Caco-2 (cell line): ENCODE measurements at places on chromosomes 7 and 10. TPM values are rescaled to one million over a fixed set of nuclear protein-coding genes. Genes with fewer than 3 reads are reported as not detected.

GRCh38 chr7:135334830-135335543 is 101.3 kb downstream of the STRA8 start:
- H3K27ac ChIP-seq = no peak overlapping the region
- peaks cover 5% of the 10 kb centered on the region; the same call in 1 of the 2 replicates for H3K4me1 ChIP-seq
- no peak for DNase-seq
- no peak overlapping the region for H3K4me3 ChIP-seq
- no peaks in the 10 kb centered on the region for H3K36me3 ChIP-seq

GRCh38 chr10:124641282-124642087 is 102.7 kb downstream of the FAM53B start:
- H3K4me1 ChIP-seq = no peaks in the 10 kb centered on the region
- no peaks in the 10 kb centered on the region; the same call in 1 of the 2 replicates for H3K36me3 ChIP-seq
- H3K27me3 ChIP-seq = no peaks in the 10 kb centered on the region
- H3K4me3 ChIP-seq = no peak overlapping the region

DNA sequence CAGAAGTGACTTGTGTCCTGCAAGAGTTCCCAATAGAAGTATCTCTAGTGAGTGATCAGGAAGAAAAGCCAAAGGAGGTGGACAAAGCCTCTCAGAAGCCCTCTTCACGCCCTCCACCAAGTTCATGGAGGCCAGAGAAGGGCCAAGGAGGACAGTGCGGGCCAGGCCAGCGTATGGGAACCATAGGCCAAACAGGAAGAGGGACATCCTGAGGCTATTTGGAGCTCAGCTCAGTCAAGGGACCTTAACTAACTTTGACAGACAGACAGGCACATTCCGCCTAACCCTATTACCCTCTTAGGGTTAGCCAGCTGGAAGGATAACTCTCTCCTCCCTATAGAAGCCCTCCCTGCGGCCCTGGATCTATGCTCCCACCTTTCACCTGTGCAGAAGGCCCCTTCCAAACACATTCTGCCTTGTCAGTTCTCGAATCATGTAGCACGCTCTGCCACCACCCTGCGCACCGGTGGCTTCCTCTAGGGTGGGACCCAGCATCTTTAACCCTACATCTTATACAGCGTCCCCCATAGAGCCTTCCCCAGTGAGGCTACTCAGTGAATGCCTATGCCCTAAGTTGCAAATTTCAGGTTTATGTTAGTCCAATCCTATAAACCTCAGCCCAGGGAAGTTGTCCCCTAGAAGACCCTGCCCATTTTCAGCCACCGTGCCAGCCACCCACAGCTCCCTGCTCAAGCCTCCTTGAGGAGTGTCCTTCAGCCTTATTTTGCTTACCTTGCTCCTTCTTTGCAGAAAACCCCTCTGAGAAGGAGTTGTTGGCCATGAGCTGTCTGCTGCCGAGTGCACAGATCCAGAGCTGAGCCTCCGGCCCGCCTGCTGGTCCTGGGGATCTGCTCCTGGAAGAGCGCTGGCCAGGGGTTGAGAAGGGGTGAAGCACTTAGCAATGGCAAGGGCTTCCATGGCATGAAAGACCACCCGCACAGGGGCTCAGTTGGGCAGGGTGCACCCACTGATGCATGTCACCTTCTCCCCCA is 36.9 kb downstream of the FRMPD2 start:
- H3K36me3 ChIP-seq = no peaks in the 10 kb centered on the region
- H3K27me3 ChIP-seq = no peaks in the 10 kb centered on the region
- no peak overlapping the region for H3K4me3 ChIP-seq
- no peak overlapping the region for H3K27ac ChIP-seq
- no peak for DNase-seq
- no peaks in the 10 kb centered on the region for H3K4me1 ChIP-seq

GRCh38 chr7:152383341-152384234 is 52.2 kb downstream of the KMT2C start:
- no peaks in the 10 kb centered on the region for H3K36me3 ChIP-seq
- H3K27me3 ChIP-seq = no peaks in the 10 kb centered on the region
- DNase-seq = no peak
- peaks cover 18% of the 10 kb centered on the region for H3K4me1 ChIP-seq
- H3K4me3 ChIP-seq = no peak overlapping the region

- H3K4me3 ChIP-seq = no peak overlapping the region
- no peaks in the 10 kb centered on the region for H3K4me1 ChIP-seq
- no peaks in the 10 kb centered on the region for H3K27me3 ChIP-seq
- H3K36me3 ChIP-seq = no peaks in the 10 kb centered on the region
Observed at GRCh38 chr7:157493017-157493416, 156.2 kb downstream of the DNAJB6 start.

GRCh38 chr7:25014756-25015155 is 34.8 kb upstream of the OSBPL3 start:
- no peak for DNase-seq
- no peak overlapping the region for H3K4me3 ChIP-seq
- no peaks in the 10 kb centered on the region for H3K4me1 ChIP-seq
- no peaks in the 10 kb centered on the region for H3K36me3 ChIP-seq
- no peak overlapping the region for H3K27ac ChIP-seq

- H3K4me1 ChIP-seq = no peaks in the 10 kb centered on the region
- H3K27me3 ChIP-seq = no peaks in the 10 kb centered on the region
- no peak overlapping the region for H3K4me3 ChIP-seq
- H3K27ac ChIP-seq = no peak overlapping the region
- H3K36me3 ChIP-seq = no peaks in the 10 kb centered on the region
- DNase-seq = no peak
Observed at GRCh38 chr10:80137031-80137862, 4.7 kb downstream of the PLAC9 start.

GRCh38 chr10:110426294-110427181 is 71.2 kb upstream of the DUSP5 start:
- peak; percentile 63 for DNase-seq
- no peak overlapping the region for H3K4me3 ChIP-seq
- H3K4me1 ChIP-seq = peaks cover 14% of the 10 kb centered on the region
- H3K36me3 ChIP-seq = no peaks in the 10 kb centered on the region

DNA sequence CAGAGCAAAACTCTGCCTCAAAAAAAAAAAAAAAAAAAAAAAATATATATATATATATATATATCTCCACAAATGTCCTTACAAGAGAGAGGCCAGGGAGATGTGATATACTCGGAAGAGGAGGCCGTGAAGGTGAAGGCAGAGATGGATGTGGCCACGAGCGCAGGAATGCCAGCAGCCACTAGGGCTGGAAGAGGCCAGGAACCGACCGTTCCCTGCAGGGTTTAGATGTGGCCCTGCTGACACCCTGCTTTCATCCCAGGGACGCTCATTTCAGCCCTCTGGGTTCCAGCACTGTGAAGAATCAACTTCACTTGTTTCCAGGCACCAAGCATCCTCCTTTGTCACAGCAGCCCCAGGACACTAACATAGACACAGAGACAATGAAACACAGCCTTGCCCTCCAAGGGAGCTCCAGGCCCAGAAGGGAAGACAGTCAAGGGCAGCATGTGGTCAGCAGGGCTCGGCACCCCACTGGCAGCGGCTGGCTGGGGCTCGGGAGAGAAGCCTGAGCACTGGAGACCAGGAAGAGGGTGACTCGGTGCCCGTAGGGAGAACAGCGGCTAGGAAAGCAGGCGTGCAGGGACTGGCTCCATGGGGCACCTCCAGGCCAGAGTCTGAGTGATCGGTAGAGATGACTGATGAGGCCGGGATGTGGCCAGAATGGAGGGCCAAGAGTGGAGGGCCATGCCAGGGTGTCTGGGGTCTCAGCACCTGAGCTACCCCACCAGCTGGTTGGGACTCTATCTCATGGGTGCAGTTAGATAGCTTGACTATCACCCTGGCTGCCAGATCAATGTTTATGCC is 7.6 kb downstream of the WDR86 start:
- no peaks in the 10 kb centered on the region for H3K4me1 ChIP-seq
- H3K27ac ChIP-seq = no peak overlapping the region
- H3K36me3 ChIP-seq = no peaks in the 10 kb centered on the region
- H3K27me3 ChIP-seq = no peaks in the 10 kb centered on the region
- H3K4me3 ChIP-seq = no peak overlapping the region

- no peak overlapping the region for H3K4me3 ChIP-seq
- no peak overlapping the region for H3K27ac ChIP-seq
- no peak for DNase-seq
- H3K4me1 ChIP-seq = no peaks in the 10 kb centered on the region
- H3K27me3 ChIP-seq = no peaks in the 10 kb centered on the region
- H3K36me3 ChIP-seq = no peaks in the 10 kb centered on the region
Observed at GRCh38 chr10:2236876-2237275, 499.6 kb upstream of the ADARB2 start.

- H3K27ac ChIP-seq = no peak overlapping the region
- H3K36me3 ChIP-seq = no peaks in the 10 kb centered on the region
- H3K4me1 ChIP-seq = no peaks in the 10 kb centered on the region
- no peak for DNase-seq
Observed at GRCh38 chr7:12138421-12138820, 72.7 kb upstream of the TMEM106B start.

- H3K4me1 ChIP-seq = no peaks in the 10 kb centered on the region
- no peak overlapping the region for H3K27ac ChIP-seq
- no peak overlapping the region for H3K4me3 ChIP-seq
- DNase-seq = no peak
- no peaks in the 10 kb centered on the region for H3K36me3 ChIP-seq
Observed at GRCh38 chr7:158274996-158275395, 312.6 kb downstream of the PTPRN2 start.

DNA sequence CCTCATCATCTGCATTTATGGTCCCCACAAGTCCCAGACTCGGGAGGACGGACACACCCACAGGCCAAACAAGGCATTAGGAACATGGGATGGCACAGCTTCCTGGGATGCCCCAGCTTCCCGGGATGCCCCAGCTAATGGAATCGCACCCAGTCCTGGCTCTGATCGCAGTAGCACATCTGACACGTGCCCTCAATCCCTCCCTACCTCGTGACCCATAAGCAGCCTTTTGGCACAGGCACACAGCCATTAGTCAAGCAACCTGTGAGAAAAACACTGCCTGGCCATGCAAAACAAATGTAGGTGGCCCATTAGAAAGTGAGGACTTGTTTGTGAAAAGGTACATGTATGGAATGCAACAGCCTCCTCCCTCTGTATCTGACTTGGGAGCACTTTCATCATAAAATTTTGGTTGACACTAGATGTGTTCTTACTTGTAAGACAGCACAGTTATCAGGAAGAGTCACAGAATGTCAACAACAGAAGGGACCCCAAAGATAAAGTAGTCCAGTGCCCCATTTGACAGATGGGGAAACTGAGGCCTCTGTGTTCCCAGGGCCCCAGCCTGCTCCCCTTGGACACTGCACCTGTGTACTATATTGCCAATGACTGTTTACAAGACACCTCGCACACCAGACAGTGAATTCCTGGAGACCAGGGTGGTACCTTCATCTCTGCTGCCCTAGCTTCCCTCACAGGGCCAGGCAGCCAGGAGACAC is 34.4 kb downstream of the DLG5 start:
- H3K36me3 ChIP-seq = no peaks in the 10 kb centered on the region
- no peaks in the 10 kb centered on the region for H3K27me3 ChIP-seq
- H3K27ac ChIP-seq = peak overlapping the region; percentile 40
- no peak for DNase-seq
- H3K4me3 ChIP-seq = no peak overlapping the region

DNA sequence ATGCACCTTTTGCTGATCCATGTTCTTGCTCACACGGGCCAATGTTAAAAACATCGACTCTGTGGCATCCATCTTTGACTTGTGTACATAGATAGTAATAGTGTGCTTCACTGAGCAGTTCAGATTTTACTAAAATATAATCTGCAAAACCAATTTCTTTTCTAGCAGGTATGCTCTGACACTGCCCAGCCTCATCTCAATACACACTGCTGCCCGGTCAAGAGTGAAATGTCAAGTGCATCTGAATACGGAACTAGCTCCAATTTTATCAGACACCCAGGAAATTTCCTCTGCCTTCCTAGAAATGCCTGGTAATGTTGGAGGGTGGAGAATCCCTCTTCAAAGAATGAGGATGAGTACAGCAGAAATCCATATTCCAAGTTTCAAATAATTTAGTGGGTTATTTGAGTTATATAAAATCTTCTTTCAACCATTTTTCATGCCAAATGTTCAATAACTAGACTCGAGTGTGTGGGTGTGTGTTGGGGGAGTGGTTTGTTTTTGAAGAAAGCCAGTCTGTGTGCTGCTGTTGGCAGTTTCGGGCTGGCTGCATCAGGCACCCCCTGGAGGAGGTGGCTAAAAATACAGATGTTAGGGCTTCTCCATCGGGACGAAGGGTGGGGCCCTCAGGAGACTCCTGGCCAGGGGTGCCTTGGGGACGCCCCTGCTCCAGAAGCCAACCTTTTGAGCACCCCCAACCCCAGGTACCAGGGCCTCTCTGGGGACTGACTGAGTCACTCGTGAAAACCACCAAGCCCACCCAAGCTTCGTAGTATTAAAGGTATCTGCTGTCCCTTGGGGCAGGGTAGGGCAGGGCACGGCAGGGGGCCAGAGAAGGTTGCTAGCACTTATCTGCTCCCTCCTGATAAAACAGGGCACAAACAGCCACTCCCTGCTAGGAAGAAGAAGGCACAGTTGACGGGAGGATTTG is 15.4 kb downstream of the CTBP2 start:
- no peak overlapping the region for H3K27ac ChIP-seq
- peak; percentile 58 for DNase-seq
- peaks cover 9% of the 10 kb centered on the region; the same call in 1 of the 2 replicates for H3K4me1 ChIP-seq
- H3K27me3 ChIP-seq = no peaks in the 10 kb centered on the region
- no peak overlapping the region for H3K4me3 ChIP-seq

GRCh38 chr10:34664706-34665105 is 150.4 kb downstream of the PARD3 start:
- no peak overlapping the region for H3K27ac ChIP-seq
- peaks cover 15% of the 10 kb centered on the region for H3K4me1 ChIP-seq
- no peak overlapping the region for H3K4me3 ChIP-seq
- no peaks in the 10 kb centered on the region for H3K36me3 ChIP-seq

DNA sequence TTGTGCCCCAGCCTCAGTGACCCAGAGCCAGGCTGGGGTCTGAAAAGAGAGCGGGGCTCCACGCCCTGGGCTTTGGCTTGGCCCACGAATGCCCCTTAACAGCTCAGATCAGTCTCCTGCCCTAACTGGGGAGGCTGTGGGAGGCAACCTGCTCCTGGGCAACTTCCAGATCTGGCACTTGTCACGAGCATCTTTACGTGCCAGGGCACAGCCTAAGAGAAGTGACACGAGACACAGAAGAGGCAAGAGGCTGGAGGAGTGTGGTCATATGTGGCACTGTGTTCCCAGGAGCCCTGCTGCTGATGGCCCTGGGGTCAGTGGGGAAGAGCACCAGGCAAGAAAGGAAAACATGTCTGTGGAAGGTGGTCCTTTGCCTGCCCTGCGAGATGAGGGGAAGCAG is 97.8 kb upstream of the BTBD16 start:
- H3K27me3 ChIP-seq = no peaks in the 10 kb centered on the region
- H3K27ac ChIP-seq = no peak overlapping the region
- no peak overlapping the region for H3K4me3 ChIP-seq

DNA sequence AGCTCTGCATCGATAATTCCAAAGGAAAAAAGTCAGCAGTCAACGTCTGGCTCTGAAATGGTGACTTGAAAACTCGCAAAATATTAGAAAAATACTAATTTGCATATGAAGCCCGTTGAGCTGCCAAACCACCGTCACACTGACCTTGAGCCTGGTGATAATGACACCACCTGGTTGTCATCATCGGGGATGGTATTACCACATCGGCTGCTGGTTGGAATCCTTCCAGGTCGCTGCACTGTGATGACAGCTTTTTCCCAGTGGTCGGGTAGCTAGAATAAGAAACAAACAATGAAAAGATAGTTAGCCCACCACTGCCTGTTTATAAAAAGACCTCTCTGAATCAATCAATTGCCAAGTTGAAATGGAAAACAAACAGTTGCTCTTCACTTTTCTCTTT is 41.6 kb downstream of the LAMB1 start:
- H3K36me3 ChIP-seq = peaks cover 9% of the 10 kb centered on the region
- no peaks in the 10 kb centered on the region for H3K27me3 ChIP-seq
- no peak overlapping the region for H3K4me3 ChIP-seq
- DNase-seq = no peak
- H3K27ac ChIP-seq = peak overlapping the region; percentile 14
- H3K4me1 ChIP-seq = peaks cover 7% of the 10 kb centered on the region; the same call in 1 of the 2 replicates

The PRSS2 gene
- total RNA-seq = 8.8 and 9.3 TPM in 2 replicates

The ASB10 gene
- not detected in 2 replicates for total RNA-seq

The KAT6B gene
- 14.9 and 16.8 TPM in 2 replicates for total RNA-seq
